Stimulated activated CD4-positive, alpha-beta T cell treated with anti-CD3 and anti-CD28 coated beads, Interleukin-15, amount 100 ng/mL, for 1 hour (primary cell): ENCODE measurements at places on chromosomes 12 and 14.

GRCh38 chr12:43113135-43113534, 438.9 kb downstream of the ADAMTS20 start:
- no peak for DNase-seq

- no peak for DNase-seq
Measured at GRCh38 chr14:70100071-70100470, 88.7 kb downstream of the SLC8A3 start.

DNA sequence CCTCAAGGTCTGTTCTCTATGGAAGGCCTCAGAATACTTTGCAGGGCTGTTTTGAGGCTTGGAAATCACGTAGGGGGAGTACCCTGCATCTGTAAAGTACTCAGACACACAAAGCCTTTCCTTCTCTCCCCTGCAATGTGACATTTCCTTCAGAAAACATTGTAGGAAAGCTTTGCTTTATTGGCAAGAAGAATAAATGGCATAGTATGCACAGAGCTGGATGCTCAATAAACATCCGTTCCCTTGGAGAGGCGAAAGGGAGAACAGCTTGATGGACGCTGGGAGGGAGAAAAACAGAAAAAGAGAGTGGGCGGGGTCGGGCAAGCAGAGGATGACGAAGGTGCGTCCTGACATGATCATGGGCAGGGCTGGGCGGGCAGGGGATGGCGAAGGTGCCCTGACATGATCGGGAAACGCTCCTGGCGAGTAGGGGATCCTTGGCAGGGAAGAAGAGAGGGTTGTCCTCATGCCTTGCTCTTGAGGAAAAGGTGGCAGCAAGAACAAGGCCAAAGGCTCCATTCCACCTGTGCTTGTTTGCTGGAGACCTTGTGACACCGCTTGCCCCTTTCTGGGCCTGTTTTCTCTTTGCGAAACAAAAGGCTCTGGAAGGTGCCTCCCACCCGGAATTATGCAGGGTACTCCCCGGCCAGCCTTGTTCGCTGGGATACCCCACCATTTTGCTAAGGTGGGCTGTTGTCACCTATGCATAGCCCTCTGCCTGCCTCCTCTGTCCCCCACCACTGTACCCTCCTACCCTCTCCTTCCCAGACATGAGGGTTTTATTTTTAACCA, 21.1 kb downstream of the IRF2BPL start:
- DNase-seq, result no peak

GRCh38 chr14:42140831-42141279, 534.2 kb downstream of the LRFN5 start:
- no peak for DNase-seq

- DNase-seq, result no peak
Measured at GRCh38 chr12:124422570-124423523, 128.0 kb downstream of the RFLNA start.

- DNase-seq, result no peak
Measured at GRCh38 chr14:70045310-70045709, 143.4 kb downstream of the SLC8A3 start.

GRCh38 chr12:34595749-34596733, 573.7 kb downstream of the ALG10 start:
- no peak for DNase-seq

- DNase-seq, result no peak
Measured at GRCh38 chr12:43964961-43965360, 129.1 kb downstream of the TMEM117 start.

GRCh38 chr12:115763376-115763775, 514.1 kb downstream of the MED13L start:
- no peak for DNase-seq

GRCh38 chr14:67268426-67269150, 27.4 kb downstream of the PALS1 start:
- DNase-seq, result no peak

GRCh38 chr12:15179672-15180071, 41.5 kb downstream of the RERG start:
- DNase-seq, result no peak

DNA sequence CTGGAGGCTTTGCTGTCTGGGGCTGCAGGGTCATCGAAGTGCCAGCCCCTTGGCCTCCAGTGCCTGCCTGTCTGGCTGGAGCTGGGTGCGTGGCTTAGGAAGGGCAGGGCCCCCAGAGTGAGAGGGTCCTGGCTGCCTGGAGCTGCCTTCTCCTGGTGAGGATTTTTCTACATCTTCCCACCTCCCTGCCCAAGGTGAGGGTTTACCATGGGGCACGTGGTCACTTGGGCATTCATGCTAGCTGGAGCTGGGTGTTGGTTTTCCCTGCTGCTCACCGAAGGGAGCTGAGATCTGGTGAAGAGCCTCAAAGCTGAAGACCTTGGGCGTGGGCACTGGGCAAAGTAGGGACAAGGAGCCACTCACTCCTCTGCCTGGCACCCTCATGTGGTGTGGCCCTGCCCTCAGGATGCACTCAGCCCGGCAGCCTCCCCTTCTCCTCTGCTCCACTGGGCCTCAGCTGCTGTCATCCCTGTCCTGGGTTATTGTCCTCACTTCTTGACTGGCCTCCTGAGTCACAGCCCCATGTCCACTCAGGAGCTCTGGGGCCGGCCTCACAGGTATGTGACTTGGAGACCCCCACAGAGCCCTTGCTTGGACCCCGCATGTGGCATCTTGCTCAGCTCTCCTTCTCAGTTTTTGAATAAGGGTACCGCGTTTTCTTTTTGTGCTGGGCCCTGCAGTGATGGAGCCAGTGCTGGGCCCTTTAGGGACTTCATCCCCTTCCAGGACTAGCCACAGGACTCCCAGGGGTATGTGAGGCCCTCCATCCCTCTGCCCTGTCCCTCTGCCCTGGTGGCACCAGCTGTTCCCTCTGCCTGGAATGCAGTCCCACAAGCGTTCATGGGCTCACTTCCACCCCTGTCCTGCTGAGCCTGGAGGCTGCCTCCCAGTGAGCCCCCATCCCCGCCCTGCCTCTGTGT, 1.6 kb downstream of the CEP170B start:
- DNase-seq, result no peak

DNA sequence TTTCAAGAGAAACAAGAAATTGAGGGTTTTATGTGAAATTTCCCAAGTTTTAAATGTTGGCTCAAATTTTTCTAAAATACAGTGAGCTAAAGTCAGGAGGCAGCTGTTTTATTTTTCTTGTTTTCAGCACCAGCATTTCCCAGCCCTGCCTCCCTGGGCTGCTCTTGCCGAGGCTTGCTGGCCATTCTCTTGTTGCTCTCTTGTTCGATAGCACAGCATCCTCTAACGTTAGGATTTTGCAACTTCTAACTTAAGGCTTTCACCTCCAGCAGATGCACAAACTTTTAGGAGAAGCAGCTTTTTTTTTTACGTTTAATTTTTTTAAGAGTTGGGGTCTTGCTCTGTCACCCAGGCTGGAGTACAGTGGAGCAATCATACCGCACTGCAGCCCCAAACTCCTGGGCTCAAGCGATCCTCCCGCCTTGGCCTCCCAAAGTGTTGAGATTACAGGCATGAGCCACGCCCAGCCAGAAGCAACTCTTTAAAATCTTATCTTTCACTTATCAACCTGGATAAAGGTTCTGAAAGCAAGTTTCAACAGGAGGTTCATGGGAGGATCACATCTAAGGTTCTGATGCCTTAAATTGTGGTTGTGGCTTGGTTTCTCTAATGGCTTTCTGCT, 40.2 kb downstream of the B4GALNT3 start:
- no peak for DNase-seq

- no peak for DNase-seq
Measured at GRCh38 chr12:123877968-123878367, 94.7 kb downstream of the CCDC92 start.

- DNase-seq, result no peak
Measured at GRCh38 chr12:123044351-123044750, 63.9 kb downstream of the ARL6IP4 start.

DNA sequence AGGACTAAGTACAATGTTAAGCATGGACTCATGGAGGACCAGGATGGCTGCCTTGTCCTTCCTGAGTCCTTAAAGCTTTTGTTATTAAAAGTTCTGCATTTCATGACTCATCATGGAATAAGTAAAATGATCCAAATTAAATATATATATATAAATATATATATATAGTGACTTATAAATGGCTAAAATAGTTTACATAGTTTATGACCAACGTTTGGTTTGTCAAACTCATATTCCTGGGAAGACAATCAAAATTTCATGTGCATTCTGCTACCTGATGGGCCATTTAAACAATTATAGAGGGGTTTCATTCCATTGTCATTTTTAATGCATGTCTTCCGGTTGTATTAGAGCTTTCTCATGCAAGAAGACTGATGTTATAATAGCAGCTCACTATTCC, 1190.7 kb downstream of the FSCB start:
- DNase-seq, result no peak

GRCh38 chr14:34684578-34684977, 29.8 kb downstream of the CFL2 start:
- DNase-seq, result no peak

- DNase-seq, result no peak
Measured at GRCh38 chr12:109885616-109886015, 5.3 kb upstream of the GLTP start.

- DNase-seq, result no peak
Measured at GRCh38 chr12:46087916-46088439, 97.6 kb upstream of the SCAF11 start.

DNA sequence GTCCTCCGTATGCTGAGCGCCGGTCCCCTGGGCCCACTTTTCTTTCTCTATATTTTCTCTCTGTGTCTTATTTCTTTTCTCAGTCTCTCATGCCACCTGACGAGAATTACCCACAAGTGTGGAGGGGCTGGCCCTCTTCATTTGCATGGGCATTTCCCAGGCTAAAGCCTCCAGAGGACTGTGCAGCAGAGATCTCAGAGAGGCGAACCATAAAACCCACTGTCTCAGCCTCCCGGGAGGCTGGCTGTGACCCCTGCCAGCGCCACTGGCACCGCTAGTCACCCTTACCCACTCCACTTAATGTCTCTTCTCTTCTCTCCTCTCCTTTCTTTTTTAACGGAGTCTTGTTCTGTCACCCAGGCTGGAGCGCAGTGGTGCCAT, 7.1 kb upstream of the SERPINA9 start:
- no peak for DNase-seq

DNA sequence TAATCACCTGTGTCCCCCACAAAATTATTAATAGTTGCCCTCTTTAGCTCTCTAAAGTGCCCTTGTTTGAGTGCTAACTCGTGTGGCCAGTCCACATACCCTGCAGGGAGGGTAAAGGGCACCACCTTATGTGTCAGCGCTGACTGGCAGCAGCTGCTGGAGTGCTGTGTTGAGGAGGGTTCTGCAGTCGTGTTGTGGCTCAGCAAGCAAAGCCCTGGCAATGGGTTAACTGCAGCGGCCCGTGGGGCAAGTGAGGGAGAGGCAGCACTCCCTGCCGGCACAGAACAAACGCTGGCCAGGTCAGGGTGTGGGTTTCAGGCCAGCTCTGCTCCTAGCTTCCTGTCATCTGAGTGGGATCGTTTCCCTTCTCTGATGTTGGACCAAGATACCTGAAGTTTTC, 369.8 kb downstream of the CACNA1C start:
- no peak for DNase-seq

DNA sequence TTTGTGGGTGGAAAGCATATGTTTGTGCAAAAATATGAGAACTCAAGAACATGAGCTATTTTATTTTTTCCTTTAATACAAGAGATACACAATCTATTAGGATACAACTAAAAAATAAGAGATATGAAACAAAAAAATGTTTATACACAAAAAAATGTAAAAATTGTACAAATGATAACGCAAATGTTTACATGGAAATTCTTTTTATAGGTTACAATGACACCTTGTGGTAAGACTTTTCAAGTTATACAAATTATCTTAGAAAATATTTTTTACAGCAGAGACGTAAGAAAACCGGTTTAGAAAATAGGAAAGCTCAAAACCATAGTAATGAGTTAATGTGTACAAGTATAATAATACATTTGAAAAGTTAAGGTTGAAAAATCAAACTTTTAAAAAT, 25.5 kb downstream of the CEP83 start:
- DNase-seq, result no peak

GRCh38 chr12:106647793-106648514, 65.2 kb downstream of the RFX4 start:
- no peak for DNase-seq

GRCh38 chr14:56244138-56244789, 126.1 kb downstream of the PELI2 start:
- DNase-seq, result no peak

DNA sequence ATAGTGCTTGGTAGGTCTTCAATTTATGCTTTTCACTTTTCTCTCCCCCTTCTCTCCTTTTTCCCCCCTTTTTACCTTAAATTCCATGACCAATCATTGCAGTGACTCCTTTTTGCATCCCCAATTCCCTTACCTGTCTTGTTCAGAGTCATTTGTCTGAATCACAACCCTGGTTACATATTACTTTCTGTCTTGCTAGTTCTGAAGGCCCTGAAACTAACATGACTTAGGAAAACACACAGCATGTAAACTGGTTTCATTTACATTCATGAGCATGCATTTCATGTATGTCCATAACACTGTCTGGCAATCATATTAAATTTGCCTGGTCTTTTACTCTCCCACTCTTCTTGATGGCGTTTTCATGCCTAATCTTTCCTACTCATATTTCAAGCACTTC, 20.3 kb upstream of the FOXG1 start:
- no peak for DNase-seq

GRCh38 chr12:3366451-3367110, 124.4 kb upstream of the PRMT8 start:
- no peak for DNase-seq

DNA sequence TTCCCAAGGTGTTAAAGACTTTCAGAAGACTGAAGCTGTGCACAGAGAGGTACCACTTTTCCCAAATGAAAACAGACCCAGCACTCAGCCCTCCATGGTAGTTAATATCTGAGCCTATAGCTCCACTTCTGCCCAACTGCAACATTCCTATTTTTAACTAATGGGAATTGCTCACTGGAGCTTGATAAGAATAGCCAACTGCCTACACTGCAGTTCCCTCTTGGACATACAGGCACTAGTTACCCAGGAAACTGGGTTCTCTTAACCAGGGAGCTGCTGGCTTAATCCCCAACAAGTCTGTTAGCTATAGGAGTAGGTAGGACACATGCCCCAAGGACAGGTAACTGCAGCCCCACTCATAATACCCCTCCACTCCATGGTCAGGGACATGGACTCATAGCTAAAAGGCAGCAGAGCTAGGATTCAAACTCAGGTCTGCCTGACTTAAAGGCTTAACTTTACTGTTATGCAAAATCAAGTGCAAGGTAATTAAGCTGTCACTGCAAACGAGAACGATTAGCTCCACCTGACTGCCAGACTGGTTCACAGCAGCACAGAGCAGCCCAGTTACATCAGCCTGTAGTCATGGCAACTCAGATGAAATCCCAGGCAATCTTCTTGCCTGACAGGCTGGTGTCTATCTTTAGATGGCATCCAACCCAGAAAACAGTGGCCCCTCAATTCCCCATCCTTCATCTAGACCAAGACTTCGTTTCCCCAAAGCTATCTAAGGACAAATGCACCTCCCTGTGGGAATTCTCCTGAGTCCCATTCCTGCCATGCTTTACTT, 77.1 kb upstream of the ACTN1 start:
- no peak for DNase-seq

- no peak for DNase-seq
Measured at GRCh38 chr12:125966641-125967040, 901.4 kb downstream of the AACS start.
